ENCODE measurements at places on chromosomes 16 and 17.

- DNase-seq = no peak
These were observed 7.4 kb downstream of the FAM171A2 start for GRCh38 chr17:44356241-44356640.

GRCh38 chr17:57605675-57606105 lies 139.4 kb downstream of the CCDC182 start:
- DNase-seq = no peak

DNA sequence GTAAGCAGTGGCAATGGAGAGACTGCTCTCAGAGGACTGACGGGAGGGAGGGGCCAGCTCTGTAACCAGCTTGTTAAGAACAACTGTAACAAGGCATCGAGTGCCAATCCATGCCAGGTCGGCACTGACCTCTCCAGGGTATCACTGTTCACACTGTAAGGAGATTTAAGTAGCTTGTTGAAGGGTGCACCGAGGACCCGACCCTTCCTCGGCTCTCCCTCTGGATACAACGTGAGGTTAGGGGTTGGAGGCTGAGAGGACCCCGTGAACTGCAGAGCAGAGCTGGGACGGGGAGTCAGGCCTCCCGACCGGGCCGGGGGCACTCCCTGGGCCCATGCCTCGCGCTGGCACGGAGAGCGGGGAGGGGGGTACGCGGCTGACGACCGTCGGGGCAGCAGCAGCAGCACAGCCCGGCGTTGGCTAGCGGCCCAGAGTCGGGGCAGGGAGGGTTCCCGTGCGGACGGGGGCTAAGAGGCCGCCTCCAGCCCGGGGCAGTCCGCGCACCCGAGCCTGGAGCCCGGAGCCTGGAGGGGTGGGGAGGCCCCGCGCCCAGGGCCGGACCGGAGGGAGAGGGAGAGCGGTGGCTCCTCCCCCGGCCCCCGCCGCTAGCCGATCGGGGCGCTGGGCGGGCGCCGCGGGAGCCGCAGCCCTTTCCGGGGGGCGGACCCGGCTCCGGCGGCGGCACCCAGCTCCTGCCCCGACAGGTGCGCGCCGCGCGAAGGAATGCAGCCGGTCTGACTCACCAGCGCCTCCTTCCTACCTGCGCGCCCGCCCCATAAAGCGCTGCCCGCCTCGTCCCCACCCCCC lies at the start of gene ITGB4:
TSS of gene ITGB4 (plus strand) at position 804 of the 807 bp plus-strand sequence. CDS start 3,245 bp downstream, outside the sequence.
- DNase-seq = peak; percentile 47

GRCh38 chr17:38725066-38725465 lies 5.1 kb upstream of the CISD3 start:
- DNase-seq = no peak

- DNase-seq = no peak
These were observed 190.4 kb downstream of the ABCC12 start for GRCh38 chr16:47965439-47965838.

GRCh38 chr17:50541402-50541715 lies 5.6 kb upstream of the SPATA20 start:
- DNase-seq = no peak

DNA sequence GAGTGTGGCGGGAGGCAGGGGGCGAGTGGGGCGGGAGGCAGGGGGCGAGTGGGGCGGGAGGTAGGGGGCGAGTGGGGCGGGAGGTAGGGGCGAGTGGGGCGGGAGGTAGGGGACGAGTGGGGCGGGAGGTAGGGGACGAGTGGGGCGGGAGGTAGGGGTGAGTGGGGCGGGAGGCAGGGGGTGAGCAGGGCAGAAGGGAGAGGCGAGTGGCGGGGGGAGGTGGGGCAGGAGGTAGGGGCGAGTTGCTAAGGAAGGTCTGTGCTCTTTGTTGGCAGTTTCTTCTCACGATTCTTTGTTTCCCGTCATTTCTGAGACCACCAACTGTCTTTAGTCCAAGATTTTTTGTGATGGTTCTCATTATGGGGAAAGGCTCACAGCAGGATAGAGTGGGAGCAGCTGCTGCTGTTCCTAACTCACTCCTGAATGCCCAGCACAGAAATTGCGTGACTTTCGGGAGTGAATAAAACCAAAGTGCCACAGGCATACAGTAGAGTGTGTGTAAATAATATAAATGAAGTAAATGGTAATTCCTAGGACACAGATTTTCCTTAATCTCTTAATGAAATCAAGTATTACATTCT lies 44.7 kb downstream of the COG7 start:
- no peak for DNase-seq
